Aorta (tissue), 5 donors: ENCODE measurements at places on chromosomes 16 and 17. TPM values are rescaled to one million over a fixed set of nuclear protein-coding genes. Genes with fewer than 3 reads are reported as not detected.

GRCh38 chr17:81502471-81503017, 10.1 kb downstream of the ACTG1 start:
- no peak for DNase-seq

ZPBP2 gene
- total RNA-seq: not detected

ZFPM1 gene
- total RNA-seq: 4.1 TPM

- DNase-seq: no peak
These were observed 11.7 kb downstream of the RNF213 start for GRCh38 chr17:80272366-80272765.

DNA sequence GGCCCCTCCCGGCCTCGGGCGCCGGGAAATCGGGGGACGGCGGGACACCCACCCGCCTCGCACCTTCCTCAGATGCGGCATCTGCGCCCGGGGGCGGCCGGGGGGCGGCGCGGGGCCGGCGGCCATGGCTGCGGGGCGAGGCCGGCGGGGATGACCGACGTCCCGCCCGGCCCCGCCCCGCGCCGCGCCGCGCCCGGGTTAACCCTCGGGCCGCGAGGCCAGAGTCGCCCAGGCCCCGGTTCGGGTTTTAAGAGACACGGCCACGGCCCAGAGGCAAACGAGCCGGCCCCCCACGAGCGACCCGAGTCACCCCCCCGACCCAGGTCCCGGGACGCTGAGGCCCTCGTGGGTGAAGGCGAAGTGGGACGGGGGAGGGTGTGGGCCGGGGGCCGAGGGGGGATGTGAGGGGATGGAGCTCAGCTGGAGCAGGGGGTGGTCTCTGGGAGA, at the start of gene RGS11:
TSS of gene RGS11 (minus strand) at position 159 of the 447 bp plus-strand sequence. CDS start at position 126, 33 bp downstream.
- no peak for DNase-seq

DNA sequence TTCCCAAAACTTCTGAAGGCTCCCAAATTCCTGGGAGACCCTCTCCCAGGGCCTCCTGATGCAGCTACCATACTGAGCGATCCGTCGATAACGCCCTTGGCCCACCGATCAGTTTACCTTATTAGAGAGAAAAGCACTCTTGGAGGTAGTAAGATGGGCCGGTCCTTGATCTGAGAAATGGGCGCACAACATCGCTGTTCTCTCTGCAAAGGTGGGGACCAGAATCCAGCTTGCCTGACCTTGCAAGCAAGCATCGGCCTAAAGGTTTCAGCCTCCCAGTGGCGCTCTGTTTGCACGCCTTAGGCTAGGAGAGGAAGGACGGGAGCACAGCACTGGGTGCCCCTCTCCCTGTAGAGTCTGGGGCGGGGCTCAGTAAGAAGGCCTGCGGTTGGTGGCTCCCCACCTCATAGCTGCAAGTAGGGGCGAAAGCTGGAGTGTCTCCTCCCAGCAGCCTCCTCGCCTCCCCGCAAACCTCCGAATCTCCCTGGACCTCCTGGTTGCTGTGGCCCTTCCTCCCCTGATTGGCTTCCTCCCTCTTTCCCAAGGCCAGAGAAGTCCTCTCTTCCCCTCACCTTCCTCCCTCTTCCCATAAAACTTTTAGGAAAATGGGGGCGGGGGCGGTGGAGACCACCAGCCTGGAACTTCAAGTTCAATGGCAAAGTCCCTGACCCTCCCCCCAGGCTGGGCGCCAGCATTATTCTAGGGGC, at the start of gene PRAC1:
TSS of gene PRAC1 (minus strand) at position 318 of the 707 bp plus-strand sequence. CDS start at position 192, 126 bp downstream.
- DNase-seq: no peak

DNA sequence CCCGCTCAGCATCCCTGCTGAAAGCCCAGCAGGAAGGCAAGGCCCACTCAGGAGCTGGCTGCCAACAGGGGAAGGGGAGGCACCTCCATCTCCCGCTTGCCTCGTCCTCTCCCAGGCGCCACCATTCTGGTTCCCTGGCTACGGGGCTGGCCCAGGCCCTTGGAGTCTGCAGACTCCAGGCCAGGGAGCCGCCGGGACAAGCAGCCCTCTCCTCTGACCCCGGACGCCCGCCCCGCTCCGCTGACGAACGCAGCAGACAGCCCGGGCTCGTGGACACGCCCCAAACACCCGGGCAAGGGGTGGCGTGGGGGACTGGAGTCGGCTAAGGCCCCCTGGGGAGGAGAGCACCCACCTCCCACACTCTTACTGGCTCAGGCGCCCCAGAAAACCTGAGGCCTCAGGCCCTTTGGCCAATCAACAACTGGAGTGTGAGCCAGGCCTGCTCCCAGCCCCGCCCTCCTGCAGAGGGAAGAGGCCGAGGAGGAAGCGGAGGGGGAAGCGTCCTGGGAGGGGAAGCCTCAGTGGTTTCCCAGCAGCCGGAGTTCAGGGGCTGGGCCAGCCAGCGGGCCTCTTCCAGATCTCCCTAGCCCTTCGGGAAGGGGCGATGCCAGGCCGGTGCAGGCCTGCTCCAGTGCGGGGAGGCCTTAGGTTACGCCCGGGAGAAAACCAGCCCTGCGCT, 4.2 kb downstream of the MNT start:
- DNase-seq: peak; percentile 97

DNA sequence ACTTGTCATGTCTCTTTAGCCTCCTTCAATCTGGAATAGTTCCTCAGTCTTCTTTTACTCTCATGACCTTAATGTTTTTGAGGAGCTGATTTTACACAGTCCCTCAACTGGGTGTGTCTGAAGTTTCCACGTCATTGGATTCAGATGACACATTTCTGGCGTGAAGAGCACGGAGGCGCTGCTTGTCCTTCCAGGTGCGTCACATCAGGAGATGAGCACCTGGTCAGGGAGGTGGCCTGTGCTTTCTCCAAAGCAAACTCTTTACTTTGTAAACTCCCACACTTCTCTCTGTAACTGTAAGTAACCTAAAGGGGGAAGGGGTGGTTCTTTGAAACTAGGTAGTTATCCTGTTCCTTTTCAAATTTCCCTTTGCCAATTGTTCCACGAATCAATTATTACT, 52.5 kb upstream of the MNT start:
- DNase-seq: no peak
